ENCODE measurements at places on chromosomes 6 and 20. TPM values are rescaled to one million over a fixed set of nuclear protein-coding genes. Genes with fewer than 3 reads are reported as not detected.
A peak's percentile ranks its signal among the peaks of the same experiment; 100 is the strongest.

DNA sequence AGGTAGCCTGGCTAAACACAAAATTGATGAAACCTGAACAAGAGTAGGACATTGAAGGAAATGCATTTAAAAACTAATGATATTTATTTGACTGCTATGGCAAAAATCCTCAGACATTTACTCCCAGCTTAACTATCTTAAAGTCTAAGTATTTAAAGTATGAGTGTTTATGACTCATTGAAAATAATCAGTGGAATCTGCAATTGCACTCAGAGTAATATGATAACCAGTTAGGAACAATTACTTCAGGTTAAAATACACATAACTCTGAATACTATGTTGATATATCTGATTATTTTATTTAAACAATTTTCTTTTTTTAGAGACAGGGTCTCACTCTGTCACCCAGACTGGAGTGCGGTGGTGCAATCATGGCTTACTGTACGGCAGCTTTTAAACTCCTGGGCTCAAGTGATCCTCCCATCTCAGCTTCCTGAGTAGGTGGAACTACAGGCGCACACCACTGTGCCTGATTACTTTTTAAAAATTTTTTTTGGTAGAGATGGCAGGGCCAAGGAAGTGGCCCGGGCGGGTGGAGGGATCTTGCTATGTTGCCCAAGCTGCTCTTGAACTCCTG is 43.9 kb downstream of the FILIP1 start:
- DNase-seq = no peak

- DNase-seq = no peak
Observed at GRCh38 chr6:12339808-12340487, 49.8 kb downstream of the EDN1 start.

GRCh38 chr20:6618051-6618450 is 149.4 kb upstream of the BMP2 start:
- DNase-seq = peak; percentile 89

GRCh38 chr20:24106150-24106800 is 117.7 kb upstream of the GGTLC1 start:
- DNase-seq = no peak

DNA sequence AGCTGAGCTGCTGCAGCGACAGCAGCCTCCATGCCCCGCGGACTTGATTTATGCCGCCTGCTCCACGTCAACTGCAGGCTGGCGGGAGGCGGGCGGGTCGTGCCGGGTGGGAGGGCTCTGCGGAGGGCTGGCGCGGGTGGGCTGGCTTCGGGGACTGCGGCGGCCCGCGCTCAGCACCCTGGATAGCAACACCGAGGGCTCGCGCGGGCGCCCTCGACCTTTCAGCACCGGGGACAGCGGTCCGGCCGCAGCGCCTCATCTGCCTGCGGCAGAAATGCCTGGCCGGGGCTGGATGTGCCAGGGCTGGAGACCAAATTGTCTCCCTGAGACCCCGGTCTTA is 792 bp downstream of the SNAP25 start:
- peak; percentile 87 for DNase-seq

MYBL2 gene
- total RNA-seq = 6.4 TPM

GRCh38 chr6:168024951-168025510 is 27.6 kb downstream of the KIF25 start:
- no peak for DNase-seq

DNA sequence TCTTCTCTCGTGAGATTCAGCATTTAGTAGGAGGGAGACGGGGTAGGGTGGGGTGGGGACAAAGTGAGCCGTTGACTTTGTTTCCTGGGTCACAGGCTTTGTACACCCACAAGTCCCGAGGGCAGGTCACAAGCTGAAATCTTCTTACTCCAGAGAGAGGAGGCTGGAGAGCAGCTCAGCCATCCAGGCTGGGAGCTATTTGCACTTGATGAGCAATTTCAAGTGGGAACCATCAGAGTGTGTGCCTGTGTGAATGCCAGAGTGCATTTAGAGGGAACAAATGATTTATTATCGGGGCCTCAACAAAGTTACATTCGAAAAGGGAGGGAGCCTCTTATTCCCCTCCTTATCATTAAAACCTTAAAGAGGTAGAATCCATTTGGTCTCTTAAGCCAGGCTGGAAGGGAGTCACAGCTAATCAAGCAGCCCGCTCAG is 155.7 kb upstream of the JARID2 start:
- peak; percentile 63 for DNase-seq

DNA sequence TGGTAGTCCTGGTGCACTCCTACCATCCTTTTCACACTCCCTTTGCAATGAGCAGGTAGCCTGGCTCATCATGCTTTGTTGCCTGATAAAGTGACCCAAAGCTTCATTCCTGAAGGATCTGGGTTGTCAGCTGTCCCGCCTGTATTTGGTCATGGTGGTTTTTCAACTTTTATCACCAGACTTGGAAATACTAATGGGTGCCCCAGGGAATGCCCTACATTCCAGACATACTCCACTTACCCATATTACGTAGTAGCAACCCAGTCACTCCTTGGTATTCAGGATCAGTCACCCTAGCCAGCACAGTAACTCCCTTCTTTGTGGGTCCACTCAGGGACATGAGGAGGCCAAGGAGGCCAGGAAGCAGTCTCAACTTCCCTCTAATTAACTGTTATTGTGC is 199.2 kb downstream of the MAFB start:
- no peak for DNase-seq

DNA sequence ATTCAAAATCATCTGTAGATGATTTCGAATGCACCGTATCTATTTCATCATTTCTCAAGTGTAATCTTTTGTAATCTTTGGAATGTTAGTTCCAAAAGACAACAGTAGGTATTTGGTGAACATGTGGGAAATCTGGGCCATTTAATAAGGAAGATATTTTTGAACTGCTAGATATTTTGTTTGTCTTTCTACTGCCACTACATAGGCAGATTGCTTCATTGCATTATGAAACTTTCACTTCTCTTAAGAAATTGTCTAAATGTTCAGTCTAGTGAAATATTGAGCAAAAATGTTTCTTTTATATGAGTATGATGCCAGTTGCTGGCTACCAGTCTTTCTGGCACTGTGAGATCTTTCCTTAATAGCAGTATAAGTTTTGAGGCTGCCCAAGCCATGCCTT is 527.8 kb upstream of the RNF217 start:
- DNase-seq = no peak

CLPSL2 gene
- total RNA-seq = not detected

- no peak for DNase-seq
Observed at GRCh38 chr6:22173311-22173710, 123.5 kb downstream of the PRL start.

DNA sequence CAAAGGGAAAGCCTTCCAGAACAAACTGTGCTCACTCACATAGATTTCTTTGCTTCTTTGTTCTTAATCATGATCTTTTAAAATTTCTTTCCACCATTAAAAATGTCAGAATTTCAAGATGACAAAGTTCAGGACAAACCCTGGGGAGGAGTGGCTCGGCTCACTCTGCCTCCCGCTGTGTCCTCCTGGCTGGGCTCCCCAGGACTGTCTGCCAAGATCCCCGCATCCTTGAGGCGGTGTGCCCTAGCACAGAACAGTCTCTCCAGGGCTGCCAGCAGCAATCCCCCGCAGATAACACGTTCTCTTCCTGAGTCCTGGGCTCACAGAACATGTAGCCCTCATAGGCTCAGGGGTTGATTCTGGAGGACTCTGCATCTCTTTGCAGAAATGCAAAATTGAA is 98.4 kb upstream of the KCNG1 start:
- DNase-seq = no peak

DNA sequence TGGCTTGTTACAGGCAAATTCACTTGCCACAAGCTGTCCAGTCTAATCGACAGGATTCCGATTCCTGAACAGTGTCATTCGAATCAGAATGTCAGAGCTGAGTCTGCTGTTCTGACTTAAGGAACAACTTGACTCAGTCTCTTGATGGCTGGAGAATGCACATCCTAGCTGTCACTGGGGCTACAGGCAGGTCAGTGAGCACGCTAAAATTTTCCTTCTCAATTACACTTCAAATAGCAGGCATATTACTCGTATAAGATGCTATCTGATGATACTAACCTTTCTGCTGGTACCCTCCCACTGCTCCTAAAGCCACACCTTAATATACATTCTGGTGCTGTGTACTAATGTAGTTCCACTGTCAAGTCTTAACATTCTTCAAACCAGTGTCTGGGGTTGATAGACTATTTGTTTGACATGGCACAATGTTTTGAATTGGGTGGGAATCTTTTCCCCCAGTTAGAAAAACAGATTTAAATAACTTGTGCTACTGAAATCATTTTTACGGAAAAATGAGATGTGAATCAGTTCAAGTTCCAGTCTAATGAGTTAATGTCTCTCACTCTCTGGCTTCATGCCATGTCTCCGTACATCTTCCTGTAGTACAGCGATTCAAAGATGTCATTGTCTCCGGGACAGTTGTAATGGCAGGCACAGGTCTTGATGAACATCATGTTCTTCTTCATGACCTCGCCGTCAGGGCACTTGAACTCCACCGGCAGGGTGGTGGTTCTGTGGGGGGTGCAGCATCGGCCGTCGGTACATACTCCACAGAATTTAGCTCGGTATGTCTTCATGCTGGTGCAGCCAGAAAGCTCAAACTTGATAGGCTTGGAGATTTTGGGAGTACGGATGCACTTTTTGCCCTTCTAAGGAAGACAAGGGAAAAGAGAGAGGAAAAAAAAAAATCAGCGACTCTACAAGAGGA is 2.2 kb downstream of the CCN2 start:
- peak; percentile 65 for DNase-seq

SLC2A4RG gene
- 58.2 TPM for total RNA-seq

DNA sequence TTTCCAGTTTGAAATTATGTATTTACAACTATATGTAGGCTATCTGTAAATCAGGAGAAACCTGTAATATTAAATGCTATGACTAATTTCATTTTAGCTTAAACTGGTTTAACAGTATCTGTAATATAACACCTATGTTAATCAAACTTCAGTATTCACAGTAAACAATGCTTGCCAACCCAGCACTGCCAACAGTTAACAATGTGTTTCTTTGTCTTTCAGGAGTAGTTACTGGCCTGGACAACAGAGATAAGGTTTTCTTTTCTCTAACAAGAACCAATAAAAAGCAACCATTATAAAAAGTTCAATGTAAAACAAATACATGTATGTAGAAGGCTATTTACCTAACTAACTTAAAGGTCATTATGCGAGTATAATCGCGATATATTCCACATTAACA is 158.8 kb downstream of the CDK19 start:
- no peak for DNase-seq

OR12D3 gene
- not detected for total RNA-seq

DNA sequence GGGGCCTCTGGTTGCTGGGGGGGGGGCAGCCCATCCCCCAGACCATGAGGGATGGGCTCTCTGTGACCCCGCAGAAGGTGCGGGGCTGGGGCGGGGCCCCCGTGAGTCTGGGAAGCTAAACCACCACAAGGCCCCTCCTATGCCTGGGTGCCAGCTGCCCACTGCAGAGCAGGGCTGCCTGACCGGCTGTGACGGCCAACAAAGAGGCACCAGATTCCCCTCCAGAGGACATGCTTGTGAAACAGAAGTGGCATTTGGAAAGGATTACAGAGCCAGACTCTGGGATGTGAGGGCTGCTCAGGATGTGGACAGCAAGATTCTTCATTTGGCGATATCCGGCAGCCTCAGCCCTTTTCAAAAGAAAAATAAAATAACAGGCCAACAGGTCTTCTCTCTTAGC is 16.5 kb upstream of the NTSR1 start:
- DNase-seq = peak; percentile 71

DNA sequence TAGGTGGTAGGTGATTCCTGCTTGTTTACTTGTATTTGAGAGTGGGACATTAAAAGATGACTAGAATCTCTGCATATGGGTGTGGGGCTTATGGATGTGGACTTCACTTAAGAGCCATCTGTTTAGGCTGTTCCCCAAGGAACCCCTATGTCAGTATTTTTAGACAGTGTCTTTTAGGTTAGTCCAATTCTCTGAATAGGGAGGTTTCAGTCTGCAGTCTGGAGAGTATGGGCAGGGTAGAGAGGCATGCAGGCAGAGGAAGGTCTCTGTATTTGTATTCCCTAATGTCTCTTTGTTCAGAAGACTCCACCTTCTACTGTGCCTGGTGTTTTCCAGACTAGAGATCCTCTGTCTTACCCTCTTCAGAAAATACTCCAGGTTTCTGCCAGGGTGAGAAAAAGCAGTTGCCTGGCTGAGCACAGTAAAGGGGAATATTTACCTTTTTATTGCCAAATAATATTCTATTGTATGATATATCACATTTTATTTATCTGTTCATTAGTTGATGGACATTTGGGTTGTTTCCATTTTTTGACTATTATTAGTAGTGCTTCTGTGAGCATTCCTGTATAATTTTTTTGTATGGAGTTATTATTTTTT is 19.1 kb downstream of the SLX4IP start:
- DNase-seq = no peak

GRCh38 chr20:57713505-57713903 is 3.7 kb upstream of the PMEPA1 start:
- no peak for DNase-seq

DNA sequence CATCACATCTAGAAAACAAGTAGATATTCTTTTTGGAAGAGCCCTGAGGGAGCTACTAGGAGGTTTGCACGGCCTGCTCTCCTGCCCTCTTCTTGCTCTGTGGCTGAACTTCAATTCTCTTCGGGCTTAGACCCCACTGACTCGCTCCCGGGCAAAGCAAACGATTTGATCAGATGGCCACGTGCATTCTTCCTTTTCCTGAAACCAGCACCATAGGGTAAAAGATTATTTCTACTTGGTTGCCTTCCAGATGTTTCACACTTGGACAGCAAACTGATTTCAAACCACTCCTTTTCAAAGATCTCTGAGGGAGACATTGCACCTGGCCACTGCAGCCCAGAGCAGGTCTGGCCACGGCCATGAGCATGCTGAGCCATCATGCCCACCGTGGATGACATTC is at the start of gene SLC22A1:
TSS of gene SLC22A1 (plus strand) at position 258 of the 400 bp plus-strand sequence. CDS start at position 379, 121 bp downstream.
- DNase-seq = no peak

- DNase-seq = no peak
Observed at GRCh38 chr6:158503222-158503621, 56.7 kb upstream of the TMEM181 start.

GRCh38 chr6:99425647-99426450 is 741 bp upstream of the PNISR start:
- DNase-seq = peak; percentile 97

DNA sequence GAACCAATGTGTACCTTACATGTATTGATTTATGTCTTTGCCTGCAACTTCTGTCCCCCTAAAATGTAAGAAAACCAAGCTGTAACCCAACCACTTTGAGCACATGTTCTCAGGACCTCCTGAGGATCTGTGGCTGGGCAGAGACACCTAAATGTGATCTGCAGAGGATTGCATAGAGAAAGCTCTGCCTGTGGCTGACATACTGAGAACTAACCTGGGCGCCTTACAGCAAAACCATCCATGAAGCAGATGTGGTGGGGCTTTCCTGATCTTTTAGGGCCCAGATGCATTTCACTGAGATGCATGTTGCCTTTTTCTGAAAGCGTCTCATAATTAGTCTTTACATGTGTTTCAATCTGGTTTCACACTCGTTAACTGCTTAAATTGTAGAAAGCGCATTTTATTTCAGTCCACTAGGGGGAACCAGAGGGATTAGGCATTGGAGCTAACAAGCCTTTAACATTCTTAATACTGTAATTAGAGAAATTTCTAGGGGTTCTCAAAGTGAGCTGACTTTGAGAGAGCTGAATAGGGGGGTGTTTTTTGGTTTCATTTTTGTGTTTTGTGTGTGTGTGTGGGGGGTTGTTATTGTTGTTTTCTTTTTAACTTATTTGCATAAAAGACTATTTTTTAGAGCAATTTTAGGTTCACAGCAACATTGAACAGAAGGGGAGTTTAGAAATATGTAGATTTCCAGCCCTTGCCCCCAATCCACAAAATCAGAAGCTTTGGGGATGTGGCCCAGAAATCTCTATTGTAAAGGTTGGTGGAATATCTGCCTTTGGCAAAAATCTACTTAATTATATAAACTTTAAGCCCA is 50.9 kb upstream of the FAM184A start:
- DNase-seq = peak; percentile 87

Measured in muscle of leg (tissue), 16 donors.